Ecto neural progenitor cell (in vitro differentiated cells): ENCODE measurements at places on chromosomes 11 and 22.

DNA sequence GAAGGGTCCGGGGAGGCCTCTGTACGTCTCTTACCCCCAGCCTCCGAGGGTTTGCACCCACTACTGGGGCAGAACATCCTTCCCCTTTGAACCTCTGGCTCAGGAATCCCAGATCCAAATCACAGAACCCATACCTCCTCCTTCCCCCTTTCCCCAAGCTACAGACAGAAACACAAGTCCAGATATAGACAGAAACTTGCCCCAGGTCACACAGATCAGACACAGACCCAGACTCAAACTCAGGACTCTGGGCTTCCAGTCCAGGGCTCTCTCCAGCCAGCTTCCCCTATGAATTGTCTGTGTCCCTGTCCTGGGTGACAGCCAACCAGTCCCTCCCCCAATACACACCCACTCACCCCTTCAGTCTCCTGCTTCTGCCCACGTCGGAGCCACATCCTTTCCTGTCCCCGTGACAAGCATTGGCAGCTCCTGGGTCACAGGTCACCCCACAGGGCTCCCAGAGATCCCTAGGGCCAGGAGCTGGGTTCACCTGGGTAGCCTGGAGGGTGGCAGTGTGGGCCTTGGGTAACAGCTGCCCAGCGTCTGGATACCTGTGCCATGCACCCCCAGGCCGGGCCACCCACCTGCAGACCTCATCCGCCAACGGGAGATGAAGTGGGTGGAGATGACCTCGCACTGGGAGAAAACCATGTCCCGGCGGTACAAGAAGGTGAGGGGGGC is 772 bp downstream of the TBC1D10C start:
- no peak for DNase-seq

DNA sequence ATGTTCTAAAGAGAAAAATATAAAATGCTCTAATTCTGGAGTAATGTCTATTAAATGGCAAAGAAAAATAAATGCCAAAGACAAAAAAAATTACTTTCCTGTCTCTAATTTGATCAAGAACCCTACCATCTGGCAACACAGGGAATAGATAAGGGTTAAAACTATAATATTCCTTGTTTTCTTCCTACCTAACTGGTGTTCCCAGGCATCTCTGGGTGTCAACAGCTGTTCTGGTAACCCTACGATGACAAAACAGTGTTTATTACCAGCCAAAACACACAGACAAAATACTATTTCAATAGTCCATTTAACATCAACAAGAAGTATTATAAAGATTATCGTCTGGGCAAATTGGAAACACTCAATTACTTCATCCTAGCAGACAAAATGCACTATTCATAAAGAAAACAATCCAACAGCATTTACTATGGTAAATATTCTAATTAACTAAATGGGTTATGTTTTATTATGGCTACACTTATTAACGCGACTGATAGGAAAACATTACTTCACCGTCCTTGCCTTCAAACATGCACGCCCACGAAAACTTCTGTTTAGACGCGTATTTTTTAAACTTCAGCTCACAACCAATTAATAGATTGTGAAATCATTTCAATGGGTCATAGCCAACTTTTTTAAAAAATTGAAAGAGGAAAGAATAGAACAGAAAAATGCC is 50.6 kb downstream of the LGR4 start:
- no peak for DNase-seq

GRCh38 chr11:65629579-65629978 is 8.3 kb upstream of the SIPA1 start:
- DNase-seq: no peak

DNA sequence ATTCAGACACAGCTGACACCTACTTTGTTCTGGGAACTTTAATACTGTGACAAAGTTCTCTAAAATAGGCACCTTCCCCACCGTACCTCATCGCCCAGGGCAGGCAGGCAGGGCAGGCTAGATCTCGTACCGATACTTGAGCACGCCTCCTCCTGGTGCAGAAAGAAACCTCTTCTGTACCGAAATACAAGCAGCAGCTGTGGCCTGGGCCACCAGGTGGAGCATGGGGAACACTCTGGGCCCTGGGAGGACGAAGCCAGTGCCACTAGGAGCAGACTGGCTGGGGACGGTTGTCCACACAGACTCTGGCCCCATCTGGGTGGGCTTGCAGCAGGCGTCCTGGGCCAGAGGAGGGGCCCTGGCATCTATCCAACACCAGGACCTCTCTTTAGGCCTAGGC is 12.8 kb downstream of the PMM1 start:
- DNase-seq: peak; percentile 81

- no peak for DNase-seq
These were observed 48.1 kb upstream of the GRAMD1B start for GRCh38 chr11:123381817-123382554.

DNA sequence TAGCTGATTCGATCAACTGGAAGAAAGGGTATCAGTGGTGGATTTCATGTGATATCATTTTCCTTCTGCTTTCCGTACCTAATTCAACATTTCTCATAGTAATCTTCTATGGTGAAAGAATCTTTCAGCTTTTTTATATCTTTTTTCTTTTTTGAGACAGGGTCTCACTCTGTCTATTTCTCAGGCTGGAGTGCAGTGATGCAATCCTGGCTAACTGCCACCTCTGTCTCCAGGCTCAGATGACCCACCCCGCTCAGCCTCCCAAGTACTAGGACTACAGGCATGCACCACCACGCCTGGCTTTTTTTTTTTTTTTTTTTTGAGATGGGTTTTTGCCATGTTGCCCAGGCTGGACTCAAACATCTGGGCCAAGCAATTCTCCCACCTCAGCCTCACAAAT is 18.6 kb upstream of the CHORDC1 start:
- DNase-seq: no peak

DNA sequence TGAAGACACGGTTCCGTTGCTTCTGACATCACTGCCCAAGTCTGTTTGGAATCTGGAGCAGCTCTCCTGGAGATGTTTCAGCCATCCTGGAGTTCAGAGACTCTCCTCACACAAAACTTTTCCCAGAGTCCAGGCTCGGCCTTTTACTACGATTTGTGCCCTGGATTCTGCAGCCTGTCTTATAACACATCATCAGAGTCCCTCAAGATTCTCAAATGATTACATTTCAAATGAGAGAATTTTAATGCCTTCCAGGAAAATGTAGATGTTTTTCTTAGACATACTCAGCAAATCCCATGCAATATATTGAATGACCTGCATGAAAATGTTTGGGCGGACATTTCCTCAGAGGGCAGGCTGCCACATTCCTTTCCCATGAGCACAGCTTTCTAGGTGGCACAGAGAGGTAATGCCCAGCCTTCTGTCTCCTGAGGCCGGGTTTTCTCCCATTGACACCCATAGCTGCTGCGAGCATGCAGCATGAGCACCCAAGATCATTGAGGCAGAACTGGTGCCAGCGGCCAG is 129.1 kb downstream of the SNX19 start:
- DNase-seq: peak; percentile 18
